Right renal pelvis (tissue), 4 donors: ENCODE measurements at places on chromosomes 12 and 14. TPM values are rescaled to one million over a fixed set of nuclear protein-coding genes. Genes with fewer than 3 reads are reported as not detected.

Gene DPY19L2
- polyA plus RNA-seq, result 65.5 TPM

Gene DACT1
- polyA plus RNA-seq, result 29.2 TPM

- DNase-seq, result no peak
Observed at GRCh38 chr14:63030113-63030512, 15.1 kb downstream of the KCNH5 start.

DNA sequence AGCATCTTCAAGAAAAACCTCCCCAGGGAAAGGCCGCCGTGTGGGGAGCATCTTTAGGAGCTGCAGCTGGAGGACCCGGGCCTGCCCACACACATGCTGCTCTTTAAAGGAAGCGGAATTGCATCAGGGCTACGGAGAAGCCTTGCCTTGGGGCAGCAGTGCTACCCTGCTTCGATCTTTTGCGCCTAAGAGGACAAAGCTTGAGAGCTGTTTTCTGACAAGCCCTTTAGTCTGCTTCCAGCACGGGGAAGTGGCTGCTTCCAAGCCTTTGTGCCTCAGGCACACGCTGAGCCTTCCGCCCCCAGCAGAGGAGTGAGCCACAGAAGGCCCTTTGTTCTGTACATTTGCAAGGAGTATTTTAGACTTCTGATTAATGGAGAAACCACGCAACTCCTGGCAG lies 31.5 kb downstream of the COA8 start:
- DNase-seq, result no peak

DNA sequence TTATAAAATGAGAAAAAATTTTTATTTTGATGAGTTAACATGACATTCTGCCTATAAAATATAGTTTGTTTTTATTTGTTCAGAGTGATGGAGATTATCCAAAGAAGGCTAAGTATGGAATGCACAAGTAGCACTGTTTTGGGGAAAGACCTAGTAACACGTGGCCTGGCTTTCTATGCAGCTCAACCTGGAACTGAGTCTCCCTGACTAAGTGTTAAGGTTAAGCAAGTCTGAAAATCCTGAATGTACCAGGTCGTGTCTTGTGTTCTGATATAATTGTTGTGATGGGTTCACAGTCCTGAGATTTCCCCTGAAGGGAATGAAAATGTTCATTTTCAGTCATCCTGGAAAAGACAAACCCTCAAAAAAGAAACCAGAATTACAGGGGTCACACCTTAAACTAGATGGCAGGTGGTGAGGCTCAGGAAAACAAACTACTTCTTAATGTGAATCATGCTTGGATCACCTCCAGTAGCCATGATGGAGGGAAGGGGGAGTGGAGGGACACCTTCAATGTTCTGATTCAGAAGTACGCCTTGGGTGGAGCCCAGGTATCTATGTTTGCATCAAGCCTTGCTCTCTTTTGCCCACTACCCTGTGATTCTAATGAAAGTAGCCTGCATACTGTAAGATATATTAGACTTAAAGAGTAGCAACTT lies 236.8 kb downstream of the ALX1 start:
- no peak for DNase-seq

- peak; percentile 41 for DNase-seq
Observed at GRCh38 chr12:96578526-96579125, 89.2 kb downstream of the CFAP54 start.
